SJSA1 (cell line): ENCODE measurements at places on chromosomes 16 and 17.

GRCh38 chr16:56792967-56793366 is 63.0 kb downstream of the NUP93 start:
- no peak for DNase-seq

DNA sequence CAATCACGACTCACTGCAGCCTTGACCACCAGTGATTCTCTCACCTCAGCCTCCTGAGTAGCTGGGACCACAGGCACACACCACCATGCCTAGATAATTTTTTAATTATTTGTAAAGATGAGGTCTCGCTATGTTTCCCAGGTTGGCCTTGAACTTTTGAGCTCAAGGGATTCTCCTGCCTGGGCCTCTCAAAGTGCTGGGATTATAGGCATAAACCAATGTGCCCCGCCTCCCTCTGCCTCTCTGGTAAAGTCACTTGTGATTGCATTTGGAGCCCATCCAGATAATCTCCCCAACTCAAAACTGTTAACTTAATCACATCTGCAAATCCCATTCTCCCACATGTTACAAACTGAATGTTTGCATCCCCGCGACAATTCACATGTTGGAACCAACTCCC is 11.8 kb upstream of the PECAM1 start:
- DNase-seq: no peak

DNA sequence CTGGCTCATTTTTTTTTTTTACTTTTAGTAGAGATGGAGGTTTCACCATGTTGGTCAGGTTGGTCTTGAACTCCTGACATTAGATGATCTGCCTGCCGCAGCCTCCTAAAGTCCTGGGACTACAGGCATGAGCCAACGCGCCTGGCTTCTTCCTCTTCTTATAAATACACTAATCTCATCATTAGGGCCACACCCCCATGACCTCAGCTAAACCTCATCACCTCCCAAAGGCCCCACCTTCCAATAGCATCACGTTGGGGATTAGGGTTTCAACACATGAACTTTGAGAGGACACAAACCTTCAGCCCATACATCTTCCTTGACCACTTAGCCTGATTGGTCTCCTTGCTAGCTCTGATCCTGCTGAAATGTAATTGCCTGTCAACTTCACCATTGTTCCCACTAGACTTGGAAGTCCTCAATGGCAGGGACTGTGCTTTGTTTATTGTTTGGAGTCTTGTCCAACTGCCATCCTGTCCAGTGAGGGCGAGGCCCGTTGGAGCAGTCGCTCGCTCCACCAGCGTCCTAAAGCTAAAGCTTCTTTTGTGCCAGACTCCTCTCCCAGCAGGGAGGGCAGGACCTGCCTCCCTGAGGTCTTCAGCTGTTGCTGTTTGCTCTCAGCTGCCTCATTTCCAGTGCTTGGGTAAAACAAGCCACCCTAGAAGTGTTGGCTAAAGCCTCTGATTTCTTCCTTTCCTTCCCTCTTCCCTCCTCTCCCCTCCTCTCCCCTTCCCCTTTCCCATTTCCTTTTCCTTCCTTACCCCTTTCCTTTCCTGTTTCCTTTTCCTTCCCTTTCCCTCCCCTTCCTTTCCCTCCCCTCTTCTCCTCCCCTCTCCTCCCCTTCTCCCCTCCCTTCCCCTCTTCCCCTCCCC is 85.3 kb downstream of the HAPSTR1 start:
- no peak for DNase-seq

DNA sequence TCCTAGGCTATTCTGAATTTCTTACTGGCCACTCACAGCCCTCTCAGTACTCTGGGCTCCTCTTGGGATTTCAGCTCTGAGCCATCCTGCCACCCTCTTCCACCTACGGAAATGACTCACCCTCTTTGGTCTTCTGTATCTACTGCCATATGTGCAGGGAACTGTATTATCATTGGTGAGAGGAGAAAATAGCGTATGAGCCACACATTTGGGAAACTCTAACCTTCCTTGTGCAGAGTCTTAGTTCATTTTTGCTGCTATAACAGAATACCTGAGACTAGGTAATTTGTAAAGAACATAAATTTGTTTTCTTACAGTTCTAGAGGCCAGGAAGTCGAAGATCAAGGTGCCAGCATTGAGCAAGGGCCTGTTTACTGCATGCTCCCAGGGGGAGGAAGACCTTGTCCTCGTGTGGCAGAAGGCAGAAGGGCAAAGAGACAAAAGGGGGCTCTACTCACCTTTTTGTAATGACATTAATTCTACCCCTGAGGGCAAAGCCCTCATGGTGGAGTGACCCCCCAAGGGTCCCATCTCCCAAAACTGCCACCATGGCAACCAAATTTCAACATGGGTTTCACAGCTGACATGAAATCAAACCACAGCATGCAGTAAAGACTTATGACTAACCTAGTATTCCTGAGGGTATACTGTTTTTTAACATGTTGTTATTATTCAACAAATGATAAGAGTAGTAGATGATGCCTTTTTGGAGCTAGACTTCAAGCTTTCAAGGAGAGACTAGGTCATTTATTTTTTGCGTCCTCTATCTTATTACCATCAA is 191.8 kb downstream of the PRKCA start:
- peak; percentile 84 for DNase-seq

DNA sequence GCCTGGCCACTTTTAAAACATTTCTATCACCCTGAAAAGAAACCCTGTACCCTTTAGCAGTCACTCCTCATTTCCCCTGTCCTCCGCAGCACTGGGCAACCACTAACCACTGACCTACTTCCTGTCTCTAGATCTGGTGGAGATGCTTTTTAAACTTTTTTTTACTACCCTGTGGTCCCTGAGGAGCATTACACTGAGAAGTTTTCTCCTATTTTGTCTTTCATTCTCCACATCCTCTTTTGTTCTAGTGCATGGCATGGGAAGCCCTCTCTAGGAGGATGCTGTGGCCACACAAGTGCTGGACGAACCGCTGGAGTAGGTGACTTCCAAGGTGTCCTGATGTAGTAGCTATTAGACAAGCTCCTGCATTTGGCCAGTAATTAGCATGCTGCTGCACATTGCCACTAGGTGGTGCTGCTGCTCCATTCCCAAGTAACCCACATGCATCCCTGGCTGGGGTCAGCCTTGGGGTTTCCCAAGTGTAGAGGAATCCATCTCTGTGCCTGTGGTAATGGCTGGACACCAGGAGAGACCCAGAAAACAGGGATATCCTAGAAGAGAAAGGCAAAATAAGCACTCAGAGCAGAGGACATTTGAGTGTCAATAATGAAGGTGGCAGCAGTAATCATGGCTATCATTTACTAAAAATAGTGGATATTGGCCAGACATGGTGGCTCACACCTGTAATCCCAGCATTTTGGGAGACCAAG is 143.8 kb upstream of the CRHR1 start:
- DNase-seq: peak; percentile 57

DNA sequence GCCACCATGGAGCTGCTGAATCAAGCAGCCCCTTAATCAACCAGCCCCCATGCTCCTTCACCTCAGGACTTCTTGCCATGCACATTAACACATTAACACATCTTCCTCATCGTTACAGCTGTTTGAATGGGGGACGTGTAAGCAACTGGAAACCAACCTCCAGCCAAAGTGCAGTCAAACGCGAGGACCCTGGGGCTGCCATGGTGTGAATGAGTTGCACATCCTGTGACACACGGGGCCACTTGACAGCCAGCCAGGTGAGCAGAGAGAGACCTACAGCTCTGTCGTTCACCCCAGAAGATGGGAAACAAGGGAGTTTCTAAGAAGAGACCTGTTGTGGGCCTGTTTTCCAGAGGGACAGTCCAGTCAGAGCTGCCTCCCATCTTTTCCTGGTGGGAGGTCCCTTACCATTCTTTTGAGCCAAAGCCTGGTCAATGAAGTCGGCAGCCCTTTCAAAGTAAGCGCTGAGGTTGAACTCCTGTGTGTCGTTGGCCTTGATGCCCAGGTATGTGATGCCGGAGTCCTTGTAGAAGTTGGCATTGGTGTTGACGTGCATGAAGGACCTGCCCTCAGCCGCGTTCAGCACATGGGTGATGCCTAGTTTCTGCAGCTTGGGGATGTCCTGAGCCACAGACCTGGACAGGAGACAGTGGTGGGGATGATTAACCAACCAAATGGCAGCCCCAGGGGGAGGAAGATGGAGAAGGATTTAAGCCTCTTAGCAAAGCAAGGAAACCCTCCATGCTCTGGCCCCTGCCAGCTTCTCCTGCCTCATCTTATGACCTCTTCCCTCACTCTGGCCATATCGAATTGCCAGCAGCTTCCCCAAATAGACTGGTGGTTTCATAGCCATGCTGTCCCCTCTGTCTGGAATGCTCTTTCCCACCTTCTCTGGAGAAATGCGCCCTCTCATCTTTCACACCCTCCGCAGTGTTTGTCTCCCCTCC is 4.2 kb downstream of the DUSP3 start:
- no peak for DNase-seq

DNA sequence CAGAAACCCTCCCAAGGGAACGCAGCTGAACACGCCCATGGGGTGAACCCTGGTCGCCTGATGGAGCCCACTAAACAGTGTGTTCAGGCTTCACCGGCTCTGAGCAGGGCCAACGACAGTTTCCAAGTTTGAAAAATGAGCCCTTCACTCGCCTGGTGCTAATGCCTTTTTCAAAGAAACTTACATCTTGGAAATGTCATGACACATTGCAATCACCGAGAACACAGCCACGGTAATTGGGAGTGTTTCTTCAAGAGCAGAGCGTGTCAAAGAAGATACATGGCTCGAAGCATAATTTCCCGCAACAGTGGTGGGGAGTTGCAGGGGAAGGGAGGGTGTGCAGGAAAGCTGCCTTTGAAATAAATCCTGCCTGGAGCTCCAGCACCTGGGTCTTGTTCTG is 463.2 kb downstream of the TMEM114 start:
- DNase-seq: no peak

DNA sequence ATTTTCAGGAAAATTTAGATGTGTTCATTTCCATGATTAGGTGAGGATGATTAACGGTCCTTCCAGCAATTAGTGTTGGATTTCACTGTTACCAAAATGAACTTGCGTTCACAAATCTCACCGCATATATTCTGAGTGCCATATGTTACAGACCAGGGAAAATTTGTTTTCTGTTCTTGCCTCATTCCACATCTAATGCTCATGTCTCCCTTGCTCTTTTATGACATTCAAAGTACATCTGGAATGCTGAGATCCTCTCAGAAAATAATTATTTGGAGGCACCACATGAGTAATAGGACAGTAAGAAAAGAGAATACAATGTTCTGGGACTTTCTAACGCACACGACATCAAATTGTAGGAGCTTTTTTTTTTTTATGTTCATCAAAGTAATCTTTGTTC is 406.5 kb downstream of the SHISA9 start:
- no peak for DNase-seq

DNA sequence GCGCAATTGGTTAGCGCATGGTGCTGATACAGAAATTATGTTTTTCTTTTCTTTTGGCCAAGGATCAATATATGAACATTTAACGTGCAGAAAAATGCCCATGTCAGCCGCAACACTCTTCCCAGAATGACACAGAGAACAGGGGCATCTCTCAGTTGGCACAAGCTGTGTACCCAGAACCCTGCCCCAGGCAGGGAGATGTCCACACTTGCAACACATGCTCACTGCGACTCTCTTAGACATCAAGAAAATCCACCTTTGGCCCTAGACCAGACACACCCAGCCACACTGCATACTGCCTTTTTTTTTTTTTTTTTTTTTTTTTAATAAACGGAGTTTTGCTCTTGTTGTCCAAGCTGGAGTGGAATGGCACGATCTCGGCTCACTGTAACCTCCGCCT is 17.0 kb downstream of the PITPNA start:
- no peak for DNase-seq

DNA sequence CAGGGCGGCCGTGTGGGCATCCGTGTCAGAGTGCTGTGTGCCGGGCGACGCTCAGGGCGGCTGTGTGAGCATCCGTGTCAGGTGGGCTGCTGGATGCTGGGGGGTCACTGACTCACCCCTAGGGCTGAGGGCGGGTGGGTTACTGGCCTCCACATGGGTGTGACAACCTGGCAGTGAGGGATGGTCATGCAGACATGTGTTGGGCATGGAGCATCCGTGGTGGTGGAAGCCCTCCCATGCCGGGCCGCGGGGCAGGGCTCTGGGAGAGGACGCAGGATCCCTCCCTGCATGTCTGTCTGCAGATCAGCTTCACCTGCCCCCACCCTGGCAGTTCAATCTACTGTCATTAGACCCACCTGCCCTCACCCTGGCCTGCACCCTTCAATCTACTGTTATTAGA is 56.3 kb downstream of the METRNL start:
- no peak for DNase-seq

- no peak for DNase-seq
These were observed 24.9 kb upstream of the CRYM start for GRCh38 chr16:21302898-21303528.

GRCh38 chr16:17302214-17302613 is 168.5 kb downstream of the XYLT1 start:
- DNase-seq: no peak

- DNase-seq: no peak
These were observed 9.7 kb downstream of the CENPV start for GRCh38 chr17:16343569-16343968.

GRCh38 chr17:78600181-78600721 is 23.1 kb upstream of the DNAH17 start:
- peak; percentile 48 for DNase-seq

DNA sequence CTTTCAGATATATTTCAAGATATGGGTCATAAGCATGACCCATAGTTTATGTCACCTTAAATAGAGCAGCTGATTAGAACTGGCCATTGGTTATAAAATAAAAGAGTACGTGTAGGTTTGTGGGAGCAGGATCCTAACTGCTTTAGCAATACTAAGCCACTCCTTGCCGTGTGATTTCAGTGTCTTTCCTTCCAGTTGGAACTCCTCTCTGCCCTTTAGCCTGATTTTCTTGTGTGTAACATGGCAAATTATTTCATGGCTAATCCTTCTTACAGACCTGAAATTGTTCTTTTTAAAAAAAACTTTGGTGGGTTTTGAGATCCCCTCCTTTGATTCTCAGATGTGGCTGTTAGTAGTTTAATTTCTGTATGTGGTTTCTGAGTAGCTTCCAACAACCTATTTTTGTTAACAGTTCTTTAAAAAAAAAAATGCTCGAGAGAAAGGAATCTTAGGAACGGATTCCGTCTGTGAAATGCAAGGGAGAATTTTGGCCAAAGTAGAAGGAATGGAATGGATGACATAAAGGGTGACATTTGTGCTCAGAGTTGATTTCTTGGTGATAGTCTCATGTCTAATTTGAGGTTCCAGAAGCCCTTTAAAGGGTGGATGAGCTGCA is 39.9 kb downstream of the DHRS7B start:
- DNase-seq: no peak

- peak; percentile 81 for DNase-seq
These were observed 4.7 kb upstream of the RNF213 start for GRCh38 chr17:80256034-80256350.

- no peak for DNase-seq
These were observed 73.3 kb downstream of the TANC2 start for GRCh38 chr17:63039342-63039741.

DNA sequence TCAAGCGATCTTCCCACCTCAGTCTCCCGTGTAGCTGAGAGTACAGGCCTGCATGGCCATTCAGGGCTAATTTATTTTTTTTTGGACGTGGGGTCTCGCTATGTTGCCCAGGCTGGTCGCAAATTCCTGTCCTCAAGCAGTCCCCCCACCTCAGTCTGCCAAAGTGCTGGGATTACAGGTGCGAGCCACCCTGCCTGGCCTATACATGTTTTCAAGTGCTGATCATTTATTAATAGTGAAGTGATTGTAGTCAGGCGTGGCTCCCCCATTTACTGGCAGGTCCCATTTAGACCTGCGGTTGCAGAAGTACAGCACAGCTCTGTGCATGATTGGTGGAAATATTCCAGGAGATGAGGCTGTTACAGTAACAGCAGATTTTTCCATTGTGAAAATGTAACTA is 8.4 kb downstream of the FOXK2 start:
- no peak for DNase-seq
